Activated naive CD8-positive, alpha-beta T cell treated with anti-CD3 and anti-CD28 coated beads, Interleukin-2, amount 50 U/mL, for 16 hours (primary cell): ENCODE measurements at places on chromosomes 4 and X.

DNA sequence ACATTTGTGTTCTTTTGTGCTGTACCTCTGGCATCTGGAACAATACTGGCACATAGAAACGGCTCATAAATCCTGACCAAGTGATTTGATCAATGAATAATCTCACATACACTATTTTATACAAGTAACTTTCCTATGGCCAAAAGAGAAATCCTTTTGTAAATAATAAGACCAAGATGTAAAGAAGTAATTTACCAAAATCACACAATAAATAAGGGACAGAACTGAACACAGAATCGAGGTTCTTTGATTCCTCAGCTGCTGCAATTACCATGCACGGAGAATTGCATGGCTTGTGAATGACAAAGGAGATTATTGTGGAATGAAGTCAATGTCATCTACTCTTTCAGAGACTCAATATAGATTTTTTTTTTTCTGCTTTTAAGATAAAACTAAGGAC lies 576.8 kb upstream of the SMIM31 start:
- DNase-seq: no peak

DNA sequence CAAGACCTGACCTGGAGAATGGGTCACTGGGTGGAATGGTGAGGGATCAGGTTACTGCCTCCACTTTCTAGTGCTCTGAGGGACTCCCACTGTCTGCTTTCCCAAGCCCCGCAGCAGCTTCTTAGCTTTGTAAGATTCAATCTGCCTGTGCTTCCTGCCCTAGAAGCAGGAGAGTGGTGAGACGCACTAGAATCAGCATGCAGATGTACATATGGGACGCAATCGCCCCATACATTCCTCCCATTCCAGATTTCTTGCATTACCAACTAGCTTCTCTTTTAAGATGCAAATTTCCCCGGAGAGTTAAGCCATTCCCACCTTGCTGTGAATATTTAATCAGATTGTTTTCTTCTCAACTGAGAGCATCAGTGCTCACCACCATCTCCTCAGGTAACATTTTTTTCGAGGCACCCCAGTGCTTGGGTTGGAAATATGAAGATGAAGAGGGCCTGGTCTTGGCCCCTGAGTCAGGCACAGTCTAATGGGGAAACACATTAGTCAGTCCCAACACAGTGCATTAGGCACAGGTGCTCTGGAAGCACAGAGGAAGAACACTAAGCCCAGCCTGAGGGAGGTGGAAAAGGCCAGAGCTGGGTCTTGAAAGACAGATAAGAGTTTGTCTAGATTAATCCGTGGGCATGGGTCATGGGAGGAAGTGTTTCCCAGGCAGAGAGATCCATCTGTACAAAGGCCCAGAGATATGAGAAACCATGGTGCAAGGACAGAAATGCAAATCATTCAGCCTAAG lies 66.7 kb upstream of the PRPS1 start:
- DNase-seq: no peak

- DNase-seq: no peak
These were observed 172.2 kb downstream of the HS6ST2 start for GRCh38 chrX:132786217-132786616.

- DNase-seq: no peak
These were observed 21.7 kb upstream of the CSN1S1 start for GRCh38 chr4:69909195-69909594.

- DNase-seq: no peak
These were observed 39.7 kb downstream of the AKAP4 start for GRCh38 chrX:50161127-50161526.

GRCh38 chr4:70903291-70903603 lies 1.1 kb downstream of the MOB1B start:
- DNase-seq: no peak

DNA sequence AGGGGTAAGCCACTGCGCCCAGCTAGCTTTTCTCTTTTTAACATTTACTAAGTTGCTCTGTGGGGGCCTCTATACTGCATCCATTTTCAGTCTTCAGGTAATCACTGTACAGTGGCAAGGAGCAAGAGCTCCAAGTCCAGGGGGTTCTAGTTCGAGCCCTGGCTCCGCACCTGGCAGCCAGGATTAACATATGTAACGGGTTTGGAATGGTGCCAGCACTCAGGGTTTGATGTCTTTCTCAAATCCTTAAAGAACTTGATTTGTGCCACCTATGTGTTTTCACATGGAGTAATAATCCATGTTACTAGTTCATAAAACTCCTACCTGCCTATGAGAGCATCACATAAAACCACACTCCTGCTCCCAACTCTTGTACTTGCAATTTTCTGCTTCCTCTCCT lies 4.5 kb downstream of the GRPEL1 start:
- DNase-seq: no peak

DNA sequence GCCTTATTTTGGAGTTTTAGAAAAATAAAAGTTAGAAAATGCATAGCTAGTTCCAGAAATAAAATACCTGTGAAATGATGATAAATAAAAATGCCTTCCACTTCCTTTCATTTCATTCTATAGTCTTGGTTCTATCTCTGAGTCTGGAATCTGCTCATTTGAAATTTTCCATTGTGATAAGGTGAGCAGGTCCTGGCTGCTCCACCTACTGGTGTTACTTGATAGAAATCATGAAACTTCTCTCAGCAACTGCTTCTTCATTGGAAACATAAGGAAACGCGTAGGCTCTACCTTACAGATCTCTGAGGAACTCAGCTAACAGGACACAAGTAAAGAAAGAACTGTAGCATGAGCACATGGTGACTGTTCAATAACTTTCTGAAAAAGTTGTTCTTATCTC lies 141.8 kb downstream of the DCHS2 start:
- DNase-seq: no peak

DNA sequence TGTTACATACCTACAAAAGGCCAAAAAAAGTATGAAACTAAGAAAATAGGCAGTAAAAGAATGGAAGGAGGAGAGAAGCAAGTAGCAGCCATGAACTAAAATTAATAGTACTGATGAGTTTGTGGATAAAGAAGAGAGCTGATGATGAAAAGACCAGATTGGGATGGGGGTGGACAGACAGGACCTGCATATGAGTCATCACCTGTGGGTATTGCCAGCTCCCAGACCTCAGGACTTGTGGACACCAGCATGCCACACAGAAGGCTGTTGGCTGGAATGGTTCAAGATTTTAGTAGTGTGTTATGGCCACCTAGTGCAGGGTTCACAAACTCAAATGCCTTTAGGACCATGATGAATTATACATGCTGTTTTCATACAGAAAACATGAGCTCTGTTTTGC lies 58.9 kb downstream of the ARX start:
- no peak for DNase-seq

DNA sequence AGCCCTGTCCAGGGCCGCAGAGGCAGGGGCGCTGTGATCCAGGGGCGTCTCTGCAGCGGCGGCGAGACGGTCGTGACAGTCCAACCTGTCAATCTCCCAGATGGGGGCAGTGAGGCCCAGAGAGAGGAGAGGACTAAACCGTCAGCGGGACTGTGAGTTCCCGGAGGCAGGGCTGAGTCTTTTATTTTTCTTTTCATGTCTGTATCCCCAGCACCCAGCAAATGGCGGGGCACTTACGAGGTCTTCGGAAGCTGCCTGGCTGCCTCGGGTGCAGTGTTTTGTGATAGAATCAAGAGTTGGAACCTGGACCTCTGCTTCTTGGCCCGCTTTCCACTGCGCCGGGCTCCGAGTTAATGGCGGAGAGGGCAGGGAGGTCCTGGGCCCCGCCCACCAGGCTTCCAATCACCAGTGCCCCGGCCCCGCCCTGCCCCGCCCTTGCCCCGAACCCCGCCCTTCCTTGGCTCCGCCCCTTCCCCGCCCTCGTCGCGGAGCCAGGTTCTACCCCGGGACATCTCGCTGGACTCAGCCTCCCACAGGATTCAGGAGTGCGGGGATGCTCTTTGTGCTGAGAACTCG lies 35.3 kb upstream of the GRPEL1 start:
- peak; percentile 63 for DNase-seq

DNA sequence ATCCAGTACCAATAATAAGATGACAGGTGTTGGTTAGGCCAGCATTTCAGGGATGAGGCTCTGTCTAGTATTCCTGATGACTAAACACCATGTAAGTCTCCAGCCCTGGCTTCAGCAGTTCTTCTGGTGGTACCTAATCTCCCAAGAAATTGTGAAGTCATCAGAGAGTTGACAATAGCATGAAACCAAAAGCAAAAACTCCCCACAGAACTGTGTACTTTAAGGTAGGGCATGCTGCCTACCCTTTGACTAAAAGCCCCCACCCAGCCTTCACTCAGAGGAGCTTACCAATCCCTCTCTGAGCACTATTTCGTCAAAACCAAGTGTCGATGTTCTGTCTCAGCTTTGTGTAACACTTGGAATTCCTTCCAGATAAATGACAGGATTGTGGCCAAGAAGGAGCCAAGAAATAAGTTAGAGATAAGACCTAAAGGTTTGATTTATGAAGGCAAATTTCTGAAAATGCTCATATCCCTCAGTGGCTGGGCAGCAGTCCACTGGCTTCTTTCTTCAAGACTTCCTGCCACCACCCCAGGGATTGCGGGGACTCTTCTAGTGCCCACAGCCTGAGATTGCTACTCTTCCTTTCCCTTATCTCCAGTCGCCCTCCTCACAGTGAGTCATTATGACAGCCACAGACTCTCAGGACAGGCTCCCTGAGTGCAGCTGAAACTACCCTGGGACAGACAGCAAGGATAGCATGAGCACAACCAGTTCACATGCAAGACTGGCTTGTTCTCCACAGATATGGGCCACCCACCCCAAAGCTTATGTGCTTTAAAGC lies 67.3 kb upstream of the LHFPL1 start:
- no peak for DNase-seq

DNA sequence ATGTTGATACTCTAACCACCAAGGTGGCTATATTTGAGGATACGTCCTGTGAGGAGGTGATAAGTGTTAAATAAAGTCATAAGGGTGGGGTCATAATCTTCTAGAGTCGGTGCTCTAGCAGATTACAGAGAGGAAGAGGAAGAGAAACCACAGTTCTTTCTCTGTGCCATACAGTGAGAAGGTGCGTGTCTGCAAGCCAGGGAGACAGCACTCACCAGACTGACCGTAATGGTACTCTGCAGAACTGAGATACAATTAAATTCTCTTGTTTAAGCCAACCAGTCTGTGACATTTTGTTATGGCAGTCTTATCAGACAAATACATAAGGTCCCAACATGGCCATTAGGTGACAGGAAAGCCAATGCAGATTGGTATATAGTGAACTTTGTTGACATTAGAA lies 480.9 kb upstream of the IGFBP7 start:
- DNase-seq: no peak

DNA sequence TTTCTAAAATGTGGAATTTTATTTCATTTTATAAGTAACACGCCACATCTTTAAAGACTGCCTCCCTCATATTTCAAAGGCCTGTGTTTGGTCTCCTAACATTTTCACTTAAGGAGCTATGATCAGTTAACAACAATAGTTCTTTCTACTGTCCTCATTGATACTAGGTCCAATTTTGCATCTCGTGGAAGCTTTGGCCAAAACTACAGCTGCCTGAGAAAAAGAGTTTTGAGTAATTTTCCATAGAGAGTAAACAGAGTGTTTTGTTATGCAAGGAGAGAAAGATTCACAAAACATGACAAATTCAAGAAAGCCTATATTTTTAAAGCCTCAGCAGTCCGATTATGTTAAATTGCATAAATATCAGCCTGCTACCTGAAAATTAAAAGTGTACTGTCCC lies 11.4 kb upstream of the PCDH18 start:
- no peak for DNase-seq

GRCh38 chr4:93414041-93414550 lies 414.5 kb upstream of the ATOH1 start:
- DNase-seq: no peak

- peak; percentile 10 for DNase-seq
These were observed 138.6 kb downstream of the AFF1 start for GRCh38 chr4:87073199-87074120.
